MG63 (cell line): ENCODE measurements at places on chromosomes 2 and 18. TPM values are rescaled to one million over a fixed set of nuclear protein-coding genes. Genes with fewer than 3 reads are reported as not detected.

GRCh38 chr18:22219568-22220355 lies 50.4 kb downstream of the GATA6 start:
- DNase-seq = no peak

- DNase-seq = no peak
These were observed 301.7 kb downstream of the TCF4 start for GRCh38 chr18:55286257-55286825.

DNA sequence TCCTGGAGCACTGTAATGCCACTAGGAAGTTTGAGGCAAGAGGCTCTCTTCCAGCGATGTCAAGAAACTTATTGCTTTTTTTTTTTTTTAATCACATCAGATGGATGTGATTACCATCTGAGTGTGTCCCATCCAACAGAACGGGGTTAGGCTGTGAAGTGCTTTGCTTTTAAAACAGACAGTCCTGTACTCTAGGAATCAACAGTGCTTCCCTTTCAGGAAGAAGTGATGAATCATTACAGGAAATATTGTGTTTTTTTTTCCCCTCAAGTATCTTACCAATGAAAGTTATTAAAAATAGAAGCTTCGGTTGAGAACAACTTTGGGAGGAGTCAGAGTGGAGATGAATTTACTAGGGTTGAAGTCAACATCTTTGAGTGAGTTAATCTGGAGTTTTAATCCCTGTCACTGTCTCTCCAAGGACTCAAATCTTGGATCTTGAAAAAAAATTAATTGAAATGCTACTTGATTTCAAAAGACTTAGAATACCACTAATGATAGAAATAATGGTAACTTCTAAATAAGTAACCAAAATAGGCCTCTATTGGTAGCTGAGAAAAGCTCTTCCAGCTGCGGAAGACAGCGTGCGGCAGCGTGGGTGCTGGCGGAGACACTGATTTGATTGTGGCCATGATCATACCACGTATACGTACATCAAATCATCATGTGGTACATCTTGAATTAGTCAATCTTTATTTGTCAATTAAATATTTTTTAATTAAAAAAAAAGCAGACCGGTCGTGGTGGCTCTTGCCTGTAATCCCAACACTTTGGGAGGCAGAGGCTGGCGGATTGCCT lies 45.5 kb downstream of the GATA6 start:
- DNase-seq = no peak

Gene MYO5B
- 8.8 and 31.6 TPM in 2 replicates for total RNA-seq

DNA sequence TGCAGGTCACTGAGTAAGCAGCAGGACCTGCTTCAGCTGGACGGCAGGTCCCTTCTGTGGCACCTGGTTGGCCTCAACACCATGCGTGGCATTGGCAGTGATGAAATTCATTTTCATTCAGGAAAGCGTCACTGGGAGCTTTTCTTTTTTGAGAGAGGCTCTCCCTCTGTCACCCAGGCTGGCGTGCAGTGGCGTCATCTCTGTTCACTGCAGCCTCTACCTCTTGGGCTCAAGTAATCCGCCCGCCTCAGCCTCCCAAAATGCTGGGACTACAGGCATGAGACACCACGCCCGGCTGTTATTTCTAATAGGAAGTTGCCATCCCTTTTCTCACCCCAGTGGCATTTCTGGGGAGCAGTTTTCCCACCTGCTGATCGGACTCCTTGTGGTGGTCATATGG lies 39.3 kb downstream of the NCK2 start:
- DNase-seq = no peak

DNA sequence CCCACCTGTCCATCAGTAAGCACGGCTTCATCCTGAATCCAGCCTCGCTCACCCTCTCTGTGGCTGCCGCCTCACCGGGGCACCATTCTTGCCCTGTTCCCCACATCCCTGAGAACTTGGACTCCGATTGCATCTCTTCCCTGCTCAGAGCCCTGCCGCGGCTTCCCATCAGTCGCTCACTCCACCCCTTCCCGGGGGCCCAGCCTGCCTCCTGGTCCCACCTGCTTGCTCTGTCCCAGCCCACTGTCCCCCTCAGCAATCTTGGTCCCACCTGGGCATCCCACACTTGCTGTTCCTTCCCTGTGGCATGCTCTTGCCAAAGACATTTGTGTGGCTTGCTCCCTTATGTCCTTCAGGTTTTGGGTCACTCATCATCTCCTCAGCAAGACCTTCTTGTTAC lies 56.3 kb downstream of the GREB1 start:
- DNase-seq = no peak

Gene CPLX4
- total RNA-seq = not detected in 2 replicates

- no peak for DNase-seq
These were observed 302.2 kb downstream of the NDUFA10 start for GRCh38 chr2:239722760-239723470.

Gene SMAD7
- total RNA-seq = 13.4 and 29.3 TPM in 2 replicates

Gene VWA3B
- not detected in 2 replicates for total RNA-seq

Gene ALK
- not detected in 2 replicates for total RNA-seq

GRCh38 chr2:191617575-191617974 lies 60.4 kb upstream of the NABP1 start:
- DNase-seq = no peak

DNA sequence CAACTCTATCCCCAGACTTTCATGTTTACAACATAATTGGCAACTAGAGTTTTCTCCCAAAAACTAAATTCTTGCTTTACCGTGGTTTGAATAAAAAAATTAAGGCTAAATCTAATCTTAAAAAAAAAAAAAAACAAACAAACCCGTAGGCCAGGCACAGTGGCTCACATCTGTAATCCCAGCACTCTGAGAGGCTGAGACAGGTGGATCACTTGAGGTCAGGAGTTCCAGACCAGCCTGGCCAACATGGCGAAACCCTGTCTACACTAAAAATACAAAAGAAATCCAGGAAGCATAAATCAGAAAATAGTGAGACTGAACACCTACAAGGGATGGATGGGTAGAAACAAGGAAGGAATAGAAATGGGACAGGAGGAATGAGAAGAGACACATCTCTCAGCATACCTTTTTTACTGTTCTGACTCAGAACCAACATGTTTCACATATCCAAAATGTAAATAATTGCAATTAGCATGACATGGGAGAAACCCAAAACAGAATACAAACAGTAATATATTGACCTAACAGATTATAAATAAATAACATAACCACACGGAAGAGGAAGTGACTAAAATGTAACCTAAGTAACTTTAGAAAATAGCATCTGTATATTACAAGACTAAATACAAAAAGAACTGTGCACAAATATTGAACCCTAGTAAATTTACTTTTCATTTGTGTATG lies 17.5 kb downstream of the MGAT4A start:
- DNase-seq = no peak

Gene TTL
- 49.8 and 55.2 TPM in 2 replicates for total RNA-seq

Gene TBC1D8
- total RNA-seq = 9.5 and 15.5 TPM in 2 replicates

DNA sequence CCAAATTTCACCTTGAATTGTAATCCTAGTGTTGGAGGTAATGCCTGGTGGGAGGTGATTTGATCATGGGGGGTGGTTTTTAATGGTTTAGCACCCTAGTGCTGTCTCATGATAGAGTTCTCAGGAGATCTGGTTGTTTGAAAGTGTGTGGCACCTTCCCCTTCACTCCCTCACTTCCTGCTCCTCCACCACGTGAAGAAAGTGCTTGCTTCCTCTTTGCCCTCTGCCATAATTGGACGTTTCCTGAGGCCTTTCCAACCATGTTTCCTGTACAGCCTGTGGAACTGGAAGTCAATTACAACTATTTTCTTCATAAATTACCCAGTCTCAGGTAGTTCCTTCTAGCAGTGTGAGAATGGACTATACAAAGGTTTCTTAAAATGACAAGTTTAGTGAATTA lies 251.8 kb upstream of the NETO1 start:
- no peak for DNase-seq

- no peak for DNase-seq
These were observed 11.4 kb downstream of the MEMO1 start for GRCh38 chr2:31999438-31999837.
